Suppressor macrophage treated with lipopolysaccharide for 1 hour (primary cell): ENCODE measurements at places on chromosomes 16 and 17.

DNA sequence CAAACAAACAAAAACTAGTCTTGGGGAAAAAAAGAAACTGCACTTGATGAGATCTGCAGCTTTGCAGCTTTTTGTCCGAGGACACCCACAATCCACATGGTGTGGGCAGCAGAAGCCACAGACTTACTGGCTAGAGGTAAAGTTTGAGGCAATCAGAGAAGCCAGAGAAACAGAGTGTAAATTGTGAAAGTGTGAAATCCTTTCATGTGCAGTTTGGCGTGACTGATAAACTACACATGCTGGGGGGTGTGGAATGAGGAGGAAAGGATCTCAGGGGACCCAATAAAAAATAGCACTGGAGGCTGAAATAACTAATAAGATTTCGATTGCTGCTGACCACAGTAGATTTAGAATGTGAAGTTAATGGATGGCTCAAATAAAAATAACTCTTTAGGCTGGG is 42.4 kb upstream of the HOXB13 start:
- no peak for DNase-seq

GRCh38 chr17:2071455-2072281 is 16.8 kb downstream of the HIC1 start:
- peak; percentile 50 for DNase-seq

DNA sequence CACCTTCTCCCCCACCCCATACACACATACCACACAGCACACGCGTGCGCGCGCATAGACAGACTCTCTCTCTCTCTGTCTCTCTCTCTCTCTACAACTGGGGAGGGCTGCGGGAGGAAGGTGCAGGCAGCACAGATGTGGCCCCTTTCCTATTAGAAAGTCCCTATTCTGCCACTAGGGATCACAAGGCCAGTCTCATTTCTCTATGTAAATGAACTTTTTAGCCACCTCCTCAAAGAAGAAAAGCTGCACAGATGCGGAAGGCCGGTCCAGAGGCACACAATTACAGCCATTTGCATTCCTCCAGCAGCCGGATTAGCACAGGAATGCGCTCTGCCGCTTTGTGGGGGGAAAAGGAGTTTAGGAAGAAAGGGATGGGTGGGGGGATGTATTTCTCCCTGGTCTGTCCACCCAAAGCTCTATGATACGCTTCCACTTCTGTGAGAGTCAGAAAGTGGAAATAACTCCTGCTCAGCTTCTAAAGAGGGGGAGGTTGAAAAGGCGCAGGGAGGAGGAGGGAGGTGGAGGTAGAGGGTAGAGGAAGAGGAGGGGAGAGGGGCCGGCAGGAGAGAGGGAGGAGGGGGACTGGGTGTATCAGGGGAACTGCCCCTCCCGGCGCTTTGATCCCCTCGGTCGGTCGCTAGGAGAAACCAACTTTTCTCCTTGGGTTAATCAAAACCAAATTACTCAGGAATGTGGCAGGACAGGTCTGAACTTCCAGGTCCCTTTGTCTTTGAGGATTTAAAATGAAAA is 11.7 kb downstream of the ZFHX3 start:
- DNase-seq = peak; percentile 69

GRCh38 chr17:74123866-74124444 is 79.5 kb upstream of the RPL38 start:
- DNase-seq = no peak

GRCh38 chr16:83772806-83773205 is 35.0 kb upstream of the HSBP1 start:
- no peak for DNase-seq

DNA sequence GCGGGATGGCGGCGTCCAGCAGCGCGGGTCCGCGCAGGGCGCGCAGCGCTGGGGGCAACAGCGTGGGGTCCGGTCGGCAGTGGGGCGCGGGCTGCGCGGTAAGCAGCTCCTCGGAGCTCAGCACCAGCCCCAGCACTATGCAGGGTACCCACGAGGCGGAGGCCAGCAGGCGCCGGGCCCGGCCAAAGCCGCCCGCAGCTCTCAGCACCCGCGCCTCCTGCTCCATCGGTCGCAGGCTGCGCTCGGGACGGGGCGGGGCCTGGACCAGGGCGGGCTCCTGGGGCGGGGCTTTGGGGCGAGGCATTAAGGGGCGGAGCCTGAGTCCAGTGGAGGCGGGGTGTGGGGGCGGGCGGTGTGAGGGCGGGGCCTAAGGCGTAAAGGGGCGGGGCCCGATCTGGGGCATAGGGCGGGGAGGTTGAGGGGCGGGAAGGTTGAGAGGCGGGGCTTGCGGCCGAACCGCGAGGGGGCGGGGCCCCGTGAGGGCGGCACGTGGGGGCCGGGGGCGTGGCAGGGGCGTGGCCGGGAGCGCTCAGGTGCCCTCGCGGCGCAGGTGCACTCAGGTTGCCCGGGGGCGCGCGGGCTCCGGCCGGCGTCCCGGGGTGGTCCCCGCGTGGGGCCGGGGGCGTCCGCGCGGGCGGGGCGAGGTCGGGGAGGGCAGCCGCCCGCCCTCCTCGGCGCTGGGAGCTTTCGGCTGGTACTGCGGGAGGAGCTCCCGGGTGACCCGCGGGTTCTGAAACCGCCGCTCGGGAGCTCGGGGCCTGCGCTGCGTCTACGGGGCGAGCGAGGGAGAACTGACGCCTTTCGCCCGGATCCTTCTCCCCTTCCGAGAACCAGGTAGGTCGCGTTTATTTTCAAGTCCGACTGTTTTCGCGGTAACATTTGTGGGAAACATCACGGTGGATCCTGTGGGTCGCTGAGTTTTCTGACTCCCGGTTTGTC is 1.4 kb upstream of the SLC22A31 start:
- peak; percentile 94 for DNase-seq

DNA sequence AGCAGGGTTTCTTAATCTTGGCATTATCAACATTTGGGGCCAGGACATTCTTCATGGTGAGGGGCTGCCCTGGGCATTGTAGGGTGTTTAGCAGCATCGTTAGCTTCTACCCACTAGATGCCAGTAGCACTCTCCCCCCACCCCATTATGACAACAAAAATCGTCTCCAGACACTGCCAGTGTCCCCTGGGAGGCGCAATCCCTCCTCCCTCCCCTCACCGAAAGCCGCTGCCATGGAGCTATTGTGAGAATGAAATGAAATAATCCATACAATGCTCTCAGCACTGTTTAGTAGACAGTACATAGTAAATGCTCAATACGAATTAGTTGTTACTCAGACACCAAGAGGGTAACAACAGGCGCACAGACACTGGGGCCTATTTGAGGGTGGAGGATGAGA is 502.9 kb downstream of the NPIPA7 start:
- no peak for DNase-seq

- DNase-seq = no peak
These were observed 1171.5 kb upstream of the GOT2 start for GRCh38 chr16:59905606-59906005.

DNA sequence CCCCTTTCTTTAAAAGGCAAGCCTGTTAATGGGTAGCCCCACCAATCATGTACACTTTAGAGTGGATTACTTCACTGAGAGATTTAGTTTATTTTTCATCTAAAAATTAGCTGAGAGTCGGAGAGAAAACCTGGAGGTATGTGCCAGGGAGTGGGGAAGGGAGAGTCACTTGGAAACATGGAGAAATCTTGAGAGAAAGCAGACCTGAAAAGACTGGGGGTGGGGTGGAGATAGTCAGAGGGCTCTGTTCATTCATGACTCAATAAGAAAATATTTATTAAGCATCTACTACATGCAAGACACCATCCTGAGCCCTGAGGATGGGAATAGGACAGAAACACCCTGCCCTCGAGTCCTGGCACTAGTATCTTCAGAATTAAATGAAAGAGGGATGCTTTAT is 27.4 kb upstream of the RCVRN start:
- no peak for DNase-seq

DNA sequence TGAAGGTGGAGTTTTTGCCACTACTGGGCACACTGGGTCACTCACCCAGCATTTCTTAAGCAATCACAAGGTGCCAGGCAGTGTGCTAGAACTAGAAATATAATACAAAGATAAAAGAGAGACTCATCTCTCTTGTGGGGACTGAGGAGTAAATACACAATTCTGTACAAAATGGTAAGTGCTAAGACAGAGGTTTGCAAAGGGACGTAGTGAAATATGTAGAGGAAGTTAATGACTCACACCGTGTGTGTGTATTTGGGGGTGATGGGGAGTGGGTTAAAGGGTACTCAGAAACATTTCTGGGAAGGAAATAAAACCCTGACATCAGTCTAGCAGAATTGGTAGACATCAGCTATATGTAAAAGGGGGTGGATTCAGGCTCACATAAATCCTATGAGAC is 389.3 kb downstream of the CA10 start:
- no peak for DNase-seq

DNA sequence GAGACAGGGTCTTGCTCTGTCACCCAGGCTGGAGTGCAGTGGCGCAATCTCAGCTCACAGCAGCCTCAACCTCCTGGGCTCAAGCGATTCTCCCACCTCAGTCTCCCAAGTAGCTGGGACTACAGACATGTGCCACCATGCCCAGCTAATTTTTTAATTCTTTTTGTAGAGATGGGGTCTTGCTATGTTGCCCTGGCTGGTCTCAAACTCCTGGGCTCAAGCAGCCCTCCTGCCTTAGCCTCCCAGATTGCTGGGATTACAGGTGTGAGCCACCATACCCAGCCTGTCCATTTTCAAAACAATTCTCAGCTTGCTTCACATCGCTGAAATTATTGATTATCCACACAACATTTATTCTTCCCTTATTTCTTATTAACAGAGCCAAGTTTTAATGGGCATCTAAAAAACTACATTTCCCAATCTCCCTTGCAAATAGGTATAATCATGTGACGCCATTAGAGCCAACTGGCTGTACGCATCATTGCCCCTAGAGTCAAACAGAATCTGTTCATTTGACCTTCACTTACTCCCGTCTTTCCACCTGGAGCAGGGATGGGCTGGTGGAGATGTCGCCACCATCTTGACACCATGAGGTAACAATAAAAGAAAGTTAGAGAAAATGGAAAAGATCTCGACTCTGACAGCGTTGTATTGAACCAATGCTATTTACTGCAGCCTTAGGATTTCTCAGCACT is 148.0 kb upstream of the FOXF1 start:
- DNase-seq = no peak

DNA sequence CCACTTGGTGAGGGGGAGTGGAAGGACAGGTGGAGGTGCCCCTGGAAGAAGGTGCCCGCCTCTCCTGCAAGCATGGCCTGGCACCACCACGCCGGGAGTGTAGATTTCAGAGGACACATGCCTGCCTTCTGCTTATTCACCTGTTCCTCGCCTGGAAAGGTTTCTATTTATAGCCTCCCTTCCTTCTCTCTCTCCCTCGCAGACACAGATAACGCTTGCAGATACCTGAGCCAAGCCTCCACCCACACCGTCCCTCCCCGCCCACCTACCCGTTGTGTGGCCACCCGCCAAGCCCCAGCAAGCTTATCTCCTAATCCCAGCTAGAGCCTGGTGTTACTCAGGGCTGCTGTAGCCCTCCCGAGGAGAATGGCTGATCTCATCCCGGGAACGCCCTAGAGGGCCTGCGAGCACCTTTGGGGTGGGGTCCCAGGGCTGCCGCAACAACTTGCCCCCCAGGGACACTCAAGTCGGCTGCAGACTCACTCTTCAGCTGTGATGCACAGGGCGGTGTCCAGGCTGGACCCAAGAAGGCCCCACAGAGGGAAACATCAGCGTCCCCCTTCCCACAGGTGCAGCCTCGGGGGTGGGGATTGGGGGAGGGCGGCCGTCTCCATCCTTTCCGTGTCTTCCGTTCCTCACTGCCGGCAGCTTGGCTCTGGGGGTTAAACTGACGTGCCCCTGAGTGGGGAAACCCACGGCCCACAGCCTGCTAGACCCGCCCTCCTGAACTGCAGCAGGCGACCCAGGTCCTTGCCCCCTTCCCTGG is 1.9 kb upstream of the SNAI3 start:
- DNase-seq = no peak

DNA sequence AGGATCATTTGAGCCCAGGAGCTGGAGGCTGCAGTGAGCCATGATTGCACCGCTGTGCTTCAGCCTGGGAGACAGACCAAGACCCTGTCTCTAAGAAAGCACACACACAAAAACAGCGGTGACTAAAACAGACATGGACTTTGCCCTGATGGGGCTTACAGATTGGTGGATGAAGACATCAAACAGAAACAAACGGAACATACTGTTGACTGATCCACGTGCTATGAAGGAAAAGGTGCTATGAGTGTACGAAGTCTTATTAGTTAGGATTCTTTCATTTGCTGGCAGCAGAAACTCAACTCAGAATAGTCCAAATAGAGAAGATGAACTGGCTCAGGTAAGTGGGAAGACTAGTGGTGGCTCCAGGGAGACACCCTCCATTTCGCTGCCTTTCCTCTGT is 309.8 kb upstream of the N4BP1 start:
- no peak for DNase-seq

DNA sequence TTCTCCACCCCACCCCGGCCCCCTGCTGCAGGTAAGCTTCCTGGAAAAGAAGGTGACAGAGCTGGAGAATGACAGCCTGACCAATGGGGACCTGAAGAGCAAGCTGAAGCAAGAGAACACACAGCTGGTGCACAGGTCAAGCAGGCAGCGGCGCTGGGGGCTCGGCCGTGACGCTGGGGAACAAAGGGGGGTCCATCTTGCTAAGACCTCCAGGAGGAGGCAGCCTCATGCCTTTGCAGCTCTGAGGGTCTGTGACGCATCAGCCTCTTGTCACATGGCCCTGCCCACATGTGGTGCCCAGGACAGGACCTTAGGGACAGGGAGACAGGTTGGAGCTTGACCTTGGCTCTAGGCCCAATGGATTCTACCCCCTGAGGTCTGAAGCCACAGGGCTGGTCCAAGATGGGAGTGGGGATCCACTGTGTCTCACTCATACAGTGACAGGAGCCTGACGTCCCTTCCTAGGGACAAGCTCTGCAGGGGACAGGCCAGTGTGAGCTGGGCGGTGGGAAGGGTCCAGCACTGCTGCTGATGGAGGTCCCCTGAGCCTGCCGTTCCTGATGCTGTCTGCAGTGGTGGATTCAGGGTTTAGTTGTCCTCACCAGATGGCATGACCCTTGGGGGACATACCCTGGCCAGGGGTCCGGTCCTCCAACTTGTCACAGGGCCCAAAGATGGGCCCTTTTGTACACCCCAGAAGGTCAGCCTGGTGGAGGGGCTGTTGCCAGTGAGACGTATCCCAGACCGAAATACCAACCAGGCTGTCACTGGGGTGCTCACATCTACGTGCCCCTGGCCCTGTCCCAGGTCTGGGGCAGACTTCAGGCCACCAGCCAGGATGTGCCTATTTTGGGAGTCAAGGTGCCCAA is 132.6 kb downstream of the RAB11FIP4 start:
- DNase-seq = no peak

DNA sequence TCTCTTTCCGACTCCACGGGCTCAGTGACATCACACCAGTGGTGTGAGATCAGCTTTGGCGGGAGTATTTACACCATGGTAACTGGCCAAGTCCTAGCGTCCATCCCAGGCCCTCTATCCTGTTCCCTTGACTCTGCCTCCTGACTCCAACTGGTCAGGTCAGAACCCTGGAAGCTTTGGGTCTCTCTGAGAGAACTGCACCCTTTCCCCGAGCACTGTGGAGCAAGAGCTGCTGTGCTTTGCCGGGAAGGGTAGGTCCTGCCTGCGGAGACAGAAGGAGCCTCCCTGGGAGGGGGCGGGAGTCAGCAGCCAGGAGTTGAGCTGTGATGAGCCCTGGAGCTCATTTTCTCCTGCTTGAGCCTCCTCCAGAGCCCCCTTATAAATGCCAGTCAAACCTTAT is 212.1 kb upstream of the TNRC6C start:
- DNase-seq = no peak
